ENCODE measurements at places on chromosomes 2 and 18. TPM values are rescaled to one million over a fixed set of nuclear protein-coding genes. Genes with fewer than 3 reads are reported as not detected.

DNA sequence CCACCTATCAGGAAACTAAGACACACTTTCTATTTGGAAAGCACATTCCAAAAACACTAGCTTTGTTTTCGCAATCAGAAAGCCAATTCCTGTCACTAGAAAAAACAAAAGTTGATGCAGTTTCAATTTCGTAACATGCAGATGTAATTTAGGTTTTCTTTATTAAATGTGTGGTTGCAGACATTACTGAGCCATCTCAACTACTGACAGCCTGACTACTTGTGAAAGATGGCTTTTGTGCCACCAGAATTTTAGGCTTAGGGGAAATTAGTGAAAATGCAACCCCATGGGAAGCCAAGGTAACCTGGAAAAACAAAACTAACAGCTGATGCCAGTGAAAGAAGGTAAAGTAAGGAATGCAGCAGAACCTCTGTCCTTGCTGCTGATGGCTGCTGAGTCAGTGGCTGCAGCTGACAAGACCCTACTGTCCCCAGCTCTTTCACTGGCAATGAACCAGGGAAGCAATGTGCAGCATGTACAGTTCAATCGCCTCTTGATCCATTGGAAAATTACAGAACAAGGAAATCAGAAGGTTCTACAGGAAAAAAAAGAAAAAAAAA, 34.9 kb downstream of the FEZ2 start:
- no peak for ATAC-seq

- ATAC-seq = no peak
Observed at GRCh38 chr2:54613386-54613785, 110.1 kb upstream of the EML6 start.

LHCGR gene
- total RNA-seq = 2.4 TPM

SAP130 gene
- 15.2 TPM for total RNA-seq

PRR30 gene
- total RNA-seq = 0.11 TPM

MOCOS gene
- total RNA-seq = 0.54 TPM

DNA sequence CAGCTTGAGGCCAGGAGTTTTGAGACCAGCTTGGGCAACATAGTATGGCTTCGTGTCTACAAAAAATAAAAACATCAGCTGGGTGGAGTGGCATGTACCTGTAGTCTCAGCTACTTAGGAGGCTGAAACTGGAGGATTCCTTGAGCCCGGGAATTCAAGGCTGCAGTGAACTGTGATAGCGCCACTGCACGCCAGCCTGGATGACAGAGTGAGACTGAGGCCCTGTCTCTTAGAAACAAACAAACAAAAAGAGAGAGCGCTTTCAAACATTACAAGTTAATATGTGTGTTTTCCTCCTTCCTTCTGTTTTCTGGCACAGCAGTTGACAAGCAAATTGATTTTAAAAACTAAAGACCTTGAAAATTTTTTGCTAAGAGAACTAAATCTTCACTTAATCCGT, 9.9 kb downstream of the EPC2 start:
- no peak for ATAC-seq

DNA sequence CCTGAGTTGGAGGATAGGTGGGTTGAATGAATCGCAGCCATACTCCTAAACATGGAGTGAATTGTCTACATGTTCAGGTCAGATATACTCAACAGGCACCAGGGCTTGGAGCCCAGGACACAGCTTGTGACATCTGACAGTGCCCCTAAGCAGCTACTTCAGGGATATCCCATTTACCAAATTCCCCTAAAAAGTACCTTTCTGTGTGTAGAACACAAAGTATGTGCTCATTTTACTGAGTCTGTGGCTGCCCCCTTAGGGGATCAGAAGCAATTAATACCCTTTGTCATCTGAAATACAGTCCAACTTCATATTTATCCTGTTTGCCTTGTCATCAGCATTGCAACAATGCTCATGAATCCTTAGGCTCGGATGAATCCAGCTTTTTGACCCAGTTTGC, 20.8 kb downstream of the TNFRSF11A start:
- ATAC-seq = no peak

VWA3B gene
- total RNA-seq = 0.17 TPM

ARPC2 gene
- 127 TPM for total RNA-seq
